ENCODE measurements at places on chromosomes 16 and 17.

DNA sequence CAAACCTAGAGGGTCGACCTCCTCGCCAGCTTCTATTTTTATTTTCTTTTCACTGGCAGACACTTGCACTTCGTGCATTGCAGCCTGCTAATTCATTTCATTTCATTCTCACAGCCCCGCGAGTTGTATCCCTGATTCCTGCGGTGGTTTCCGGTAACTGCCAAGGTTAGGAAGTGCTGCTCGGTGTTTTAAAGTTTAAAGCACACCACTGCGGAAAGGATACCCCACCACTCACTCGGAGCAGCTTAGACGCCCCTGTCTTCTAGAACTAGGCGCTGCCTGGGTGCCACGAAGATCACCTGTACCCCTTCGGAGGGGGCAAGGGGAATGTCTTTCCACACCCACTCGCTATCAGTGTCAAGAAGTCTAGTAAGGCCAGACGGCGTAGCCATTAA, 509 bp downstream of the CNEP1R1 start:
- DNase-seq: no peak

DNA sequence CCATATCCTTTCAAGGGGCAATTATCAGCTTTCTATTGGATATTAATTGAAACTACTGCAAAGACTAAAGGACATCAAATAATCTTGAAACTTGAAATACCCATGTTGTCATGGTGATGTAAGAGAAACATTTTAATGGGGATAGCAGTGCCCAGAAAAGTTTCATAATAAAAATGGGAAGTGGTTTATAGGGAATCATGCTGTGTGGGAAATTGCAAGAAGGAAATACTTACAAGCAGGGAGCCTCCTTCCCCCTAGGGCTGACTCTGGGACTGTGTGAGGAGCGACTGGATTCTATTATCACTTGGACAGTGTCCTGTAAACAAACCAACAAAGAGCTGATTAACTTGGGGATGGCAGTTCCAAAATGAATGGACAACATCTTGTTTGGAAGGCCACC, 1393.1 kb upstream of the GOT2 start:
- no peak for DNase-seq

DNA sequence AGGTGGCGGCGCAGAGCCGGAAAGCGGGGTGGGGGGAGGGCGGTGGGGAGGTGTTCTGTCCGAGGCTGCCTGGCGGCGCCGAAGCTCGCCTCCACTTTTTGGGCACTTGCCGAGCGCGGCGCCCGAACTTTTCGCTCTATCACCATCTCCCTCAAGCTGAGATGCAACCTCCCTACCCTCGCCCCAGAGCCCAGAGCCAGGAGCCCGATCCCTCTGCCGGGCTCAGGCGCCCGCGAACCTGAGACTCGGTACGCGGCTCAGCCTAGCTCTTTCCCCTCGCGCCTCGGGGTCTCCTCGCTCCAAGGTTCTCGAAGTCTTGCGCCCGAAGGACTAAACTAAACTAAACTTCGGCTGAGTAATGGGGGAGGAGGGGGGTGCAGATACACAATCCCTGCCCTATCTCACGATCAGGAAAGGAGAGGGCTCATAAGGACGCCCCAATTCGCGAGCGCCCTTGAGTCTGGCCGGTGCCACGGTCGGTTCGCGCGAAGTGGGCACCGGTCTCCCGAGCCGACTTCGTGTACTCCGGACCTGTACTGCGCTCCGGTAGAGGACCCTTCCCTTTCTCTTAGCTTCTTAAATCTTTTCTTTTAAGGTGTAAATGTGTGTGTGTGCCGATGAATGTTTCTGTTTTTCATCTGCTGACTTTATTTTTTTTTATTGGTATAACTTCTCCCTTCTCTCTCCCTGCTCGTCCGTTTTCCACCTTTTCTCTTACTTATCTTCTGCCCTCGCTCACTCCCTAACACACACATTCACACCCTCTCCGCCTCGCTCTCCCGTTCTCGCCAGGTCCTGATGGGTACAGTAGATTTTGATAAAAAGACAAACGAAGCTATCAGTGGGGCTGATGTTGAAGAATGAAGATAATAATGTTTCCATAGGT, 1.9 kb upstream of the SALL1 start:
- no peak for DNase-seq

GRCh38 chr16:11128211-11129141, 127.5 kb downstream of the SOCS1 start:
- DNase-seq: no peak

GRCh38 chr17:47184681-47185080, 4.4 kb downstream of the CDC27 start:
- DNase-seq: no peak

DNA sequence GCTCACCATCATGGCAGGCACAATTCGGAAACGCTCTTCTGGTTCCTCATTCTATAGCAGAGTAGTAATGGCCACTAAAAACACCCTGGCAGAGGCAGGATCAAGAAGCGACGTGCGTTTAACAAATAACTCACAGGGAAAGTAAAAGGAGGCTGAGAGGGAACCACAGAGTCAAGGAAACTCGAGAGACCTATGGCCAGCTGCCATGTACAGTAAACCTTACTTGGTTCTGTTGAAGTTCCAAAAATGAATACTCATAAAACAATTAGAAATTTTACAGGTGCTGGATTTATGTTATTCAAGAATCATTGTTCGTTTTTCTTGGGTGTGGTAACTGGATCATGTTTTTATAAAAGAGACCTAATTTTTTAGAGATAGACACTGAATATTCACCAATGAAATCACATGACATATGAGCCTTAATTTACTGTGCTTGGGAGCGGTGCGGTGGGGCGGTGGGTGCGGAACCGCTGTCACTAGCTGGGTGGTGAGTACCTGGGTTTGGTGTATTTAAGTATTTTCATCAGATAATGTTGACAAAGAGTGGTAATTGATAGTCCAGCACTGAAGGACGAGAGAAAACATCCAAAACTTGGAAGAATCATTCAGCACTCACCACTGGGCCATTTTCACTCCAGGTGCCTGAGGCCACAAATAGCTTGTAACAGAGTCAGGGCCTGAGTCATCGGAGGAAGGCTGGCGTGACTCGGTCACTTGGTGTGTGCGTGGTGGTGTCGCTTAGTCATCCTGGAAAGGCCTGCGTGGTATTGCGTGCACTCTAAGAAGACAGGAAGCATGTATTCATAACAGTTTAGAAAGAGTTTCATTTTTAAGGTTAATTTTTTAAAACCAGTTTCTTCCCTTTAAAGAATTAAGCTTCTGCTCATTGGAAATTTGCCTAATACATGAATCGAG, 135.4 kb upstream of the CHMP6 start:
- no peak for DNase-seq

DNA sequence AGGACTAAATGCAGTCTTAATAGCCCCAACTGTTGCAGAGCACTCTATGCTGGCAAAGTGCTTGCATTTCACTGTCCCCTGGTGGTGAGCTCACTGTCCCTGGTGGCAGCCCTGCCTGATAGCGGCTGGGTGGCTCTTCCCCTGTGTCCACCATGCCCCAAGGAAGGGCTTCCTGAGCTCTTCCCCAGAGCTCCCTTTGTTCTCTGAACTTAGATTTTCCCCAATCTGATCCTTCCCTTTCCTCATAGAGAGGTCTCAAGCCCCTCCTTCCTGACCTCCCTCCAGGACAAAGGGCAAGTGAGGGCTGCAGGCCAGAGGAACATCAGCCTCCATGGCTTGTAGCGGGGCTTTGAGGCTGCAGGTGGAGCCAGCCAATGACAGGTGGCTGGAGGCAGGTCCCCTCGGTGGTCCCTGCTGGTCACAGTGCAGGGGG, 17.0 kb downstream of the BEAN1 start:
- no peak for DNase-seq

DNA sequence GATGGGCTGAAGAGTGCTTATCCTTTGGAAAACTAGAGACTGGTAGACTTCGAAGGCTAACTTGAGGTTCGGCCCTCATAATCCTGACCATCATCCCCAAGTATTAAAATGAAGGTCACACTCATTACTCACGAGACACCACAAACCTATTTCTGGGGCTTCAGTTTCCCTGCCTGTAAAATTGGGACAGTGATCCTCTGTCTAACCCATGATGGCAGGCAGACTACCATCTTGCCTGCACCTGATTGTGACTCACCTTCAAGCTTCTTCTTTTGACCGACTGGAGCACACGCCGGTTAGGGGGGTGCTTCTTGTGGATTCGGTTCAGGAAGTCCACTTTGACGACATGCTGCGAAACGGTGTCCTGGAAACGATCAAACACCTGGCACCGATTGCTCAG, 14.2 kb upstream of the DHRS13 start:
- no peak for DNase-seq

- no peak for DNase-seq
Observed at GRCh38 chr17:80216473-80217456, 3.4 kb downstream of the SGSH start.

DNA sequence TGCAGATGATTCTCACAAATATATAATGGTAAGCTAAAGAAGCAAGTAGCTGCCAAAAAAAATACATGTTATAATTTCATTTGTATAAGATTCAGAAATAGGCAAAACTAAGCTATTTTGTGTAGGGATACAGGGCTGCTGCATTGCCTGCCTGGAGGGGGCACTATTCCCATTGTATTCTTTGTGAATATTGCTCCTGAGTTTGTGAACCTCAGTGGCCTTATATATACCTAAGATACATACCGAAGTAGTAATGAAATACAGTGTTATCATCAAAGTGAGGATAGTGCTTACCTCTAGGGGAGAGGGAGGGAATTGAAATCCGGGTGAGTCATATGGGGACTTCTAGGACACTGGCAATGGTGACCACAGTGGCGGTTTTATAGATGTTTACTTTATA, 53.5 kb downstream of the C17orf58 start:
- DNase-seq: no peak

DNA sequence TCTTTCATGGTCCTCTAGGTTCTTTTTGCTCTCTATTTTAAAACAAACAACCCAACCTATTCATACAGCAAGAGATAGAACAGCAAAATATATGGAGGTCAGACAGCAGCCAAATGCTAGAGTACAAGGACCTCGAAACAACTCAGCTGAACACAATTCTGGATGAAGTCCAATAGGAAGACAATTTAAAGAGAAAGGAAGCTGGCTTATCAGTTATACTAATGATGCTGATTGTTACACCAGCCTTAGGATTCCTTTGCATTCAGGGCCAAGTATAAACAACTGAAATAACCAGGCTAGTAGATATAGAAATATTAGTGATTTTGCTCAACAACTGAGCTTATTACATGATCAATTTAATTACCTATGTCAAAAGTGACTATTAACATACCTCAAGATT, 2.5 kb downstream of the SSH2 start:
- no peak for DNase-seq

GRCh38 chr16:81926036-81926435, 85.2 kb downstream of the SDR42E1 start:
- DNase-seq: no peak

DNA sequence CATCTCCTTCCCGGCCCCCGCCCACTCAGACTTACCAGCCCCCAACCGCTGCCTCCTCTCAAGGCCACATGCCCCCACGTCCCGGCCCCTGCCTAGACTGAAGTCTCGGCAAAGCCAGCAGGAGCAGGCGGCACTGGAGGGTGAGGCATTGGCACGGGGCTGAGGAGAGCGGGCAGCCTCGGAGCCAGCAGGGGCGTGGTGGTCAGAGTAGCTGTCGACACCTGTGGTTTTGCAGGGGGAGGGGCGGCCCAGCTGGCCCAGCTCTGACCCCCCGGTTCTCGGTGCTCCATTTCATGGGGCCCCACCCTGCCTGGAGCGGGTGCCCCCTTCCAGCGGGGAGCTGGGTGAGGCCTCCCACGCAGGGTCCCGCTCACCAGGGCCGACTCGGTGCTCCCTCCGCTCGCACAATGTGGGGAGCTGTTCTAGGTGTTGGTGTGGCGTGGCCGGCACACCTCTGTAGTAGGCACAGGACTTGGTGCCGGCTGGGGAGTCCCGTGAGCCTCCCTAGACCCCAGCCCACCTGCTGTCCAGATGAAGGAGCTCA, 4.7 kb downstream of the CDH15 start:
- DNase-seq: no peak

DNA sequence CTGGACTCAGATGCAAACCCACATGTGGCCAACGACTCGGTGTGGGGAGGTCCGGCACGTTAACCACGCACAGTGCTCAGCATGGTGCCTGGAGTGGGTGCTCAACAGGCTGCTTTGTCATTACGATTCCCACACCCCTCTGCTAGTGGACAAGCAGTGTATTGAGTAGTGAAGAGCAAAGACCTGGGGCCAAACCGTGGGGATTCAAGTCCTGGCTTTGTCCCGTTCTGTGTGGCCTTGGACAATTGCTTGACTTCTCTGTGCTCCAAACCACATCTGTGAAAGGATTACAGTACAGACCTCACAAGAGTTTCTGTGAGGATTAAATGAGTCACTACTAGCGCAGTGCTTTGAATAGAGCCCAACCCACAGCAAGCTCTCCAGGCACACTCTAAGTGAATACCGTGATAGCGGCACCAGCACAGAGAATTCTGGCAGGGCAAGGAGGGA, 33.8 kb downstream of the TRPV2 start:
- no peak for DNase-seq

GRCh38 chr17:32277284-32277683, 11.7 kb downstream of the RHBDL3 start:
- DNase-seq: no peak

- no peak for DNase-seq
Observed at GRCh38 chr17:68662037-68662432, 60.9 kb upstream of the FAM20A start.

GRCh38 chr16:11078812-11079459, 134.6 kb downstream of the CLEC16A start:
- DNase-seq: no peak

DNA sequence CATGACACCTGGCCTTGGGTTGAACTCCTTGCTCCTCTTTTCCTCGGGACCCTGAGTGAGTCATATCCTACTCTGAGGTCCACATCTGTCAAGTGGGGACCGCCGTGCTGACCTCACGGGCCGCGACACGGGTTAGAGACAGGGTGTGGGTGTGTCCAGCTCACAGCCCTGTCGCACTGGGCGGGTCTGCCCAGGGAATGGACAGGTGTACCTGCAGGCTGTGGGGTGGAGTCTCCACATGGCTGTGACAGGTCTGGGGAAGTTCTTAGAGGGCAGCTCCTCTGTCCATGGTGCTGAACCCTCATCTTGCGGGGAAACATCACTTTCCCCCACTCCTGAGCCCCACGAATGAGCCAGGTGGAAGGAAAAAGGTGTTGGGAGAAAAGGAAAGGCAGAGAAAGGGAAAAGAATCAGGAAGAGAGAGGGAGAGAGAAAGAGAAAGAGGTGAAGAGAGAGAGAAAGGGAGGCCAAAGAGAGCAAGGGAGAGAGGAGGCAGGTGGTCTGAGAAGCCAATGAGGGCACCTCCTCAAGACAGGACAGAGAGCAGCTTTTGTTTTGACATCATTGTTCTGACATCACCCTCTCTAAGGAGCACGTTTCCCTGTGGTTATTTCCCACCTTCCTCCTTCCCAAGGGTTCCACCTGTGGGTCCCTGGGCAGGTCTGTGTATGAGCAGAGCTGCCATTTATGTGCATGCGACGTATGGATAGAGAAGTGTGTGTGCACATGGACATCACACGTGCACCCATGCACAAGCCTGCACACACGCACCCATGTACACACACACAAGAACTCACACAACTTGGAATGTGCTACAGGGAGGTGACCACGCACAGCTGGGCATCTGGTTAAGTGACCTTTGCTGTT, 32.6 kb upstream of the CBFA2T3 start:
- DNase-seq: no peak

- peak; percentile 33 for DNase-seq
Observed at GRCh38 chr16:77943801-77944200, 78.5 kb upstream of the CLEC3A start.

Data from NCI-H187 (cell line).